HEK293T (cell line): ENCODE measurements at places on chromosomes 5 and 9.

DNA sequence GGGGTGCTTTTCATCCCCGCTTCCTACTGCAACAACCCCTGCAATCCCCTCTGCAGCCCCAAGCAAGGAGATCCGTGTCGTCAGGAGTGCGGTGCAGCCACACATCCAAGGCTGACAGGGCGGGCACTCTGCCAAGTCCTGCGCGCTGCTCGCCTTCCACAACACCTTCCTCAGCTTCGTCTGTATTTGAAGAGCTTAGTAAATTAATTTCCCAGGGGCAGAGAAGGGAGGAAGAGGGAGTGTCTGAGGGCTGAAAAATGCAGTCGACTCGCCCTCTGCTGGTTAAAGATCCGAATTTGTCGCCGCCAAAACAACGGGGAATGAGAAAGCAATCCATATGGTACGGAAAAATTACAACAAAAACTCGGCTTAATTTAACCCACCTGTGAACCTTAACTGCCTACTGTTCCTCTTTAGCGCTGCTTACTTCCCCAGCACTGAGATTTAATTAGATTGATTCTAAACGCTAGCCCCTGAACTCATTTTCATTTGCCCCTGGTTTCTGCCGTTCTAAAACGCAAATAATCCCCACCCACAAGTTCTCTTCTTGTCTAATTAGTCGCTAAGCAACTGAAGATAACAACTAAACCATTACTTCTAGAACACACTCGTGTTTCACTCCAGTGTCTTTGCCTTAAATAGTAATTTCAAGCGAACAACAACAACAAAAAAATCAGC is 10.9 kb upstream of the PCDHB1 start:
- peak; percentile 16 for DNase-seq

DNA sequence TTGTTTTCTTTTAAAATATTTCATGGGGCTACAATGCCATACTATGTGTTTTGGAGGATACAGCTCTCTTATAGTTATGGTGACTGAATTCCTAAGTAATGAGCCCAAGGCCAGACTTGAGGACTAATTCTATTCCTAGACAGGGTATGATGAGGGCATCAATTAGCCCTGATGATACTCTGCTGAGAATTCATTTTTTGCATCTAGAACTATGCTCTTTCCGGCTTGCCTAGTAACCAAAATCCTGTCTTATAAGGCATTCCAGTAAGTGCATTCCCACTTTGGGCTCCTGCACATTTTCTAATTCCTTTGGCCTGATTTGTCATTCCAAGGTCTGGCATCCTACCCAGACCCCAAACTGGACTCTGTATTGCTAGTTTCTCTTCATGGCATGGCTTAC is 62.4 kb downstream of the MAT2B start:
- no peak for DNase-seq

DNA sequence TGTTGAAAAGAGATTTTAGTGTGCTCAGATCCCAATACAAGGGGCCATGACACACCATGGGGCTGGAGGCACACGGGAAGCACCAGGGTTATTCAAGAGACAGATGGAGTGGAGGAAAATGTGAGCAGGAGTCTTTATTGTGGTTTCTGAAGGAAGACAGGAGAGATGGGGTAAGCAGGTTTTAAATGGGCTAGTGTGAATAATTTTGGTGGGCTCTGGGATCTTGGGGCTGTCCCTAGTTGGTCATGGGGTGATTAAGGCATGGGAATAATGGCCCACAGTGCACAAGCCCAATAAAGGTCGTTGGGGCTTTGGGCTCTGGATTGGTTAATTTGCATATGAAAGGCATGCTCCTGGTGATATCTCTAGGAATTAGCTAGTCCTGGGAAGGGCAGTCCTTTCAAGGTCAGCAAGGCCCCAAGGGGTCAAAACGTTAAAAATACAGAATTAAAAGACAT is 3.6 kb upstream of the SCGB3A2 start:
- DNase-seq, result no peak

- no peak for DNase-seq
Measured at GRCh38 chr5:93236807-93237421, 344.1 kb downstream of the NR2F1-AS1 start.

DNA sequence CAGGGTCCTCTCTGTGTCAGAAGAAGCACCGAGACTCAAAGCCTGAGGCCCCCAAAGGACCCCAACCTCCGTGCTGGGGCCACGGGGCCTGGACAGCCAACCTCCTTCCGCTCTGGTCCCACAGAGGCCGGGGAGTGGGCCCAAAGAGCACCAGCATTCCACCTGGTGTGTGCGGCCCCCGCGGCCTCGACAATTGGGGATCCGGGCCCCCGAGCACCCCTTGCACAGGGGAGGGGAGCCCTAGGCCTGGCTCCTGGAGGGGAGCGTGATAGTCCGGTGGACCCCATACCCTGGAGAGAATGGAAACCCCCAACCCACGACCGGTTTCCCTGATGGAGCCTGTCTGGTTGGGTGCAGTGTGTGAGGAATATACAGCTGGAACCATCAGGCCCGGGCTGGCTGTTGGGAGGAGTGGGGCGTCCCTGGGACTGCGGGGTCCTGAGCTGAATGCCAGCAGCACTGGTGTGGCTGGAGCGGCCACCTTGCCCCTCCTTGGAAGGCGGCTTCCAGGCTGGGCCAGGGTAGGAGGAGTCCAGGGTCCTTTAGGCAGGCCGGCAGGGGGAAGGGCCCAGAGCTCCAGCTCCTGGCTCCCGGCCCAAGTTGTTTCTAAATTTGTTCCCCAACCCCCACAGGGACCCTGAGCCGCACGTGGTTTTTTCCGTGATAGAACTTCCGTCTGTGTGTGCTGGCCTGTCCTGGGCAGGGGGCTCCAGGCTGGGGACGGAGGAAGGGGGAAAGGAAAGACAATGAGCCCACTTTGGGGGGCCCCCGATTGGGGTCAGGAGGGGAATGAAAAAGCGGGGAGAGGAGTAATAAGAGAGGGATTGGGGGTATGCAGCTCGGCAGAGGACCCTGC is 825 bp upstream of the TOR4A start:
- no peak for DNase-seq

DNA sequence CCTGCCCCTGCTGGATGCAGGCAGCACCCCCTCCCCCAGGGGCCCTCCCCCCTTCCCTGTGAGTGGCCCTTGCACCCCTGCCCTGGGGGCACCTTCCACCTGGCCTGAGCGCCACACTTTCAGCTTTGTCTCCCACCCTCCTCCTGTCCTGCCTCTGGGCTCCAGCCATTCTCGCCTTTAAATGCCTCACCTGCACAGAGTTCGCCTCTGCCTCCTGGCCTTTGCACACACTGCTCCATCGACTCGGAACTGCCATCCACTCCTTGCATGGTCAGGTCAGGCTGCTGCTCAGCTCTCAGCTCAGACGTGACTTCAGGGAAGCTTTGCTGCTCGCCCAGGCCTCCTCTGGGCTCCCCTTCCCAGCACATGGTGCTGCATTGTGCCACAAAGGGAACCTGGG is 10.2 kb downstream of the FAM163B start:
- no peak for DNase-seq

- no peak for DNase-seq
Measured at GRCh38 chr5:159786901-159787691, 129.2 kb upstream of the ADRA1B start.

GRCh38 chr5:65831276-65831675 is 95.1 kb upstream of the ERBIN start:
- no peak for DNase-seq

- DNase-seq, result no peak
Measured at GRCh38 chr9:87854580-87854955, 28.1 kb upstream of the SPATA31E1 start.

DNA sequence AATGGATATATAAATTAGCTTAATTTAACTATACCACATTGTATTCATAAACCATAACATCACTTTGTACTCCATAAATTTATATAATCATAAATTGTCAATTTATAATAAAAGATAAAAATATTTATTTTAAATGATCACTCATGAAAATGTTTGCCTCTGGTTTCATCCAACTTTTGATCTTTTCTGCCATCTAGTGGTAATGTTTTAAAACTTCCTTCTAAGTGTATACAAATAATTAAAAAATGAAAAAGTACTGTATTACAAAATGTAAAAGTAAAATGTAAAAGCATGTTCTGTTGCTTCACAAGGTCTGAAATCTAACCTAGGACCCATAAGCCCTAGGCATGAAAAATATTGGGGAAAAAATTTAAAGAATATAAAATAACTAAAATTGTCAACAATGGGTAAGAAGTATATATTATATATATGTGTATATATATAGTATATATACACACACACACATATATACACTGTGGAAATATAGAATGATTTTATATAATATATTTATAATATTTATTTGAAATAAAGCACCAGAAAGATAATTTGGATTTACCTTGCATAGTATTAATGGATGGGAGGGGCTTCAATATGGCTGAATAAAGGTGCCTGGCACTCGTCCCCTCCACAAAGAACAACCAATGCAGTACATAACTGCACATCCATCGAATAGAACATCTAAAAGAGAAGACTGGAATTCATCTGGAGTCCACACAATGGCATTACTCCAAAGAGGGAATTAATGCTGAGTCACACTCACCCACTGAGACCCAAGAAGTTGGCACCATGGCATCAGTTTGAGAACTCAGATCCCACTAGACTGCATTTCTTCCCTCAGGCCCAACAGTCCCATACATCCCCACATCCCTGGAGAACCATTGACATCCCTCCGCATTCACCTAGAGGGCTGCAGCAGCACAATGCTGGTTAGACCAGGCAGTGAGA is 32.5 kb downstream of the ANXA1 start:
- DNase-seq, result no peak

DNA sequence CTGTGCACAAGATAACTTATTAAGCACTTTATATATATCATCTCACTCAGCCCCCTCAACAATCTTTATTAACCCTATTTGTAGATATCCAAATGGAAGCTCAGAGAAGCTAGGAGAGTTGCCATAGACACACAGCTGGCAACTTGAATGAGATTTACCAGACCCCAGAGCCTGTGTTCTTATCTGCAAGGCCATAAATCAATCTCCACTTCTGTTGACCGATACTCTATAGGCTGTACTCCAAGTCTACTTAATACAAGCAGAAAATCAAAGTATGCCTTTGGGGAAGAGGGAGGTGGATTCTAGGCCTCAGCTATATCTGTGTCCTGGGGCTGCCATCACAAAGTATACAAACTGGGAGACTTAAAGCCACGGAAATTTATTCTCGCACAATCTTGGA is 6.0 kb upstream of the IL9 start:
- DNase-seq, result no peak

GRCh38 chr9:15468145-15468544 is 42.6 kb downstream of the PSIP1 start:
- DNase-seq, result no peak

DNA sequence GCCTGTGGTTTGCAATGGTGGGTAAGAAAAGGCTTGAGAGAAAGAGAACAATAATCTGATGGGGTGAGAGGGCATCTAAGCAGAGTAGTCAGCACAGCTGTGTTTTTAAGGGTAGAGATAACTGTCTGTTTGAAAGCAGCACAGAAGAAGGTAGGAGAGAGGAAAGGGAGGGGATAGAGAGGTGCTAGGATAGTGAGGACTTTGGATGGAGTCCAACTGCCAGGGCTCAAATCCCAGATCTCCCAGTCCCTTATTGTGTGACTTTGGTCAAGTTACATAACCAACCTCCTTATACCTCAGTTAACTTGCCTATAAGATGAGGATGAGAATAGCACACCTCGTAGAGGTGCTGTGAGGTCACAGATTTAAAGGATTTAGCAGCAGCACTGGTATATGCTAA is 55.6 kb downstream of the GPR21 start:
- no peak for DNase-seq

DNA sequence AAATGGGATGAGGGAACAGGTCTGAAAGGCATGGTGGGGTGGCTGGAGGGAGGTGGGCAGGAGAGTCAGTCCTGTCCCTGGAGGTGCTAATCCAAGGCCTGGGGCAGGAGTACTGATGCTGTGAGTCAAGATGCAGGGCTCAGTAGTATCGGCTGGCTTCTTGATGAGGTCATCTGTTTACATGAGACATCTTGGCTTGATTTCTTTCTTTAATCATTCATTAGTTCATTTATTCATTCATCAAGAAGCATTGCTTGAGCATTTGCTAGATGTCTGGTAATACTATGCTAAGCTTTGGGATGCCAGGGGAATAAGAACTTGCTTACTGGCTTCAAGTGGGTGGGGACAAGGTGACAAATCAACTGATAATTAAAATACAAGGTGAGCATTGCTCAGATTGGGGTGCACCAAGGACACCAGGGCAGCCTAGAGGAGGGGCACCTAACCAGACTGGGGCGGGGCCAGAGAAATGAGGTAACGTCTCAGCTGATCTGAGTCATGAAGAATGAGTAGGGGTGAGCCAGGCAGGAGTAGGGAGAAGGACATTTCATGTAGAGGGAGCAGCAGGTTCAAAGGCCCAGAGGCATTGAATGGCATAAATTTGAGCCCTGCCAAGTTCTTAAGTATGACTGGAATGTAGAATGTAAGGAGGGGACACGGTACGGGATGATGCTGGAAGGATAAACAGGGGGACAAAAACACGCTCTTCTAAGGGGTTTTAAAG is 88.8 kb downstream of the EGFLAM start:
- no peak for DNase-seq

GRCh38 chr5:180869587-180869986 is 8.5 kb upstream of the ZFP62 start:
- DNase-seq, result no peak

- DNase-seq, result no peak
Measured at GRCh38 chr9:129868872-129869486, 33.7 kb downstream of the USP20 start.

DNA sequence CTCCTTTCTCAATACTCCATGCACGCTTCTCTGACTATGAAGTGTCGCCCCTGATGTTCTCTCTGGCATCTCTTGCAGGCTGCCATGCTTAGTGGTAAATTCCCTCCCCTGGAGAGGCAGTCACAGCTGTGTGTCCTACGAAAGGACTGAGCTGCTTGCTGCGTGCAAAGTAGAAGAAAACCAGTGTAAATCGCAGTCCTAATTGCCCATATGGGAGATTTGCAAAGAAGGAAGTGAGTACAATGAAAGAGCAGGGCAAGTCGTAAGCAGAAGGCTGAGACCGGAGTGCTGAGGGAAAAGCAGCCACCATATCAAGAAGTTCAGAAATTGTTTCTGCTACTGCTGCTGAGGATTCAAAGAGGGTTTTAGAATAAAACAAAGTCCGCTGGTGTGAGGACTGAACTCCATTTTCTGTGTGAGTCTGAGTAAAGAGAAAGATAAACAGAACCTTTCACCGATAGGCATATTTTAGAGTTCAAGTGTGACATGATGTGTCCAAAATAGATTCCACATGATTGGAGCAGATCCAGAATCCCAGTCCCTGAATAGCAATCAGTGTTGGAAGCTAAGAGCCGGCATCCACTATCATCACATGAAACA is 507.8 kb upstream of the MPDZ start:
- DNase-seq, result no peak

GRCh38 chr5:82384034-82384750 is 106.0 kb upstream of the RPS23 start:
- no peak for DNase-seq

DNA sequence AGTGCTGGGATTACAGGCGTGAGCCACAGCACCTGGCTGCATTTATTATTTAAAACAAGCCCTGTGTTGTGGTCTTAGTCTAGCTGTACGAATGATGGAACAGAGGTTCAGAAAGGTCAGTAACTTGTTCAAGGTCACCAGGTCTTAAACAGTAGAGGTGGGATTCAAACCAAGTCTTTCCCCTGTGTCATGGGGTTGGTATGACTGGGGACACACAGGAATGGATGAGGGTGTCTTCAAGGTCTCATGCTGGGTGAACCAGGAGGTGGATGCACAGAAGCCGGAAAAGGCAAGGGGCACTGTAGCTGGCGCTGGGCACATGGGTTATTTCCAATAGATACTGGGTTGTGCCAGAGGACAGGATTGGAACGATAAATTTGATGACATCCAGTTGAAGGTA is 32.2 kb upstream of the TJP2 start:
- DNase-seq, result no peak
